ENCODE measurements at places on chromosomes 5 and 9.

DNA sequence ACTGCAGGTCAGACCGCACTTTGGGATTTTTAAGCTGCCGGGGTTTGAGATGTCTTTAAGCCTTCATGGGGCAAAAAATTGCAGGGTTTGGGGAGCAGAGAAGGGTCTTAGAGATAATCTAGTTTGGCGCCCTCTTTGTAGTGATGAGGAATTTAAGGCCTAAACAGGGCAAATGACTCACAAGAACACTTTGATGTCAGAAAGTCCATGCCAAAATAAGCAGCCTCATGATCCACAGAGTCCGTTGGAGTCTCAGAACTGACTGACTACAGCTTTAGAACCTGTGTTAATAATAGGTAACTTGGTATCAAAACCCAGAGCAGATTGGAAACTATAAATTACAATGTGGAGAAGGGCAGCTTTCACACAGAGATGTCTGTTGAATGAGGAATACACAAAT, 35.9 kb upstream of the PTGS1 start:
- no peak for DNase-seq

- DNase-seq: no peak
These were observed 1.4 kb downstream of the TBC1D13 start for GRCh38 chr9:128788445-128788844.

- DNase-seq: no peak
These were observed 8.7 kb downstream of the SERINC5 start for GRCh38 chr5:80246995-80247729.

- DNase-seq: no peak
These were observed 9.2 kb downstream of the SNX18 start for GRCh38 chr5:54526604-54527288.

GRCh38 chr9:105296877-105297287, 52.4 kb downstream of the SLC44A1 start:
- DNase-seq: no peak

GRCh38 chr9:125258832-125259534, 2.6 kb upstream of the GAPVD1 start:
- DNase-seq: no peak

DNA sequence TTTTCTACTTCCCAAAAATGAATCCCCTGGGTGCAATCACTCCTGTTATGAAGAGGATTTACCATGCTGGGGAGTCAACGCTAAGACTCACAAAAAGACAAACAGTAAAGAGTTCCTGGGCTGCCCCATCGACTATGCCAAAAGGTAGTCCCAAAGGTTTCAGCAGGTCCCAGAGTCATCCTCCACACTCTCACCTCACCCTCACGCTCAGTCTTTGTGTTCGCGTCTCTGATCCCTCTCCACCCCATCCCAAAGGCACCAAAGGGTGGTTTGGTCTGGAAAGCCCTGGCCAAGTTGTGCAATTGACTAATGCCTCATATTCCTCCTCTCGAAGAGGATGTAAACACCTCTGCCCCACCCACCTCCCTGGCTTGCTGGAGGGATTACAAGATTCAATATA, 240.2 kb upstream of the NFIL3 start:
- no peak for DNase-seq

GRCh38 chr5:109519416-109519815, 109.6 kb upstream of the PJA2 start:
- DNase-seq: no peak

- no peak for DNase-seq
These were observed 1581.0 kb downstream of the MAT2B start for GRCh38 chr5:165086465-165086864.

GRCh38 chr9:125493384-125493783, 213.6 kb downstream of the MAPKAP1 start:
- no peak for DNase-seq
